ENCODE measurements at places on chromosomes 16 and 17.
A peak's percentile ranks its signal among the peaks of the same experiment; 100 is the strongest.

GRCh38 chr16:22320572-22321339 is 23.5 kb downstream of the POLR3E start:
- no peak for DNase-seq

GRCh38 chr16:30927789-30928378 is 4.5 kb downstream of the FBXL19 start:
- DNase-seq = no peak

- no peak for DNase-seq
These were observed 454.8 kb upstream of the CDH11 start for GRCh38 chr16:65576631-65577030.

DNA sequence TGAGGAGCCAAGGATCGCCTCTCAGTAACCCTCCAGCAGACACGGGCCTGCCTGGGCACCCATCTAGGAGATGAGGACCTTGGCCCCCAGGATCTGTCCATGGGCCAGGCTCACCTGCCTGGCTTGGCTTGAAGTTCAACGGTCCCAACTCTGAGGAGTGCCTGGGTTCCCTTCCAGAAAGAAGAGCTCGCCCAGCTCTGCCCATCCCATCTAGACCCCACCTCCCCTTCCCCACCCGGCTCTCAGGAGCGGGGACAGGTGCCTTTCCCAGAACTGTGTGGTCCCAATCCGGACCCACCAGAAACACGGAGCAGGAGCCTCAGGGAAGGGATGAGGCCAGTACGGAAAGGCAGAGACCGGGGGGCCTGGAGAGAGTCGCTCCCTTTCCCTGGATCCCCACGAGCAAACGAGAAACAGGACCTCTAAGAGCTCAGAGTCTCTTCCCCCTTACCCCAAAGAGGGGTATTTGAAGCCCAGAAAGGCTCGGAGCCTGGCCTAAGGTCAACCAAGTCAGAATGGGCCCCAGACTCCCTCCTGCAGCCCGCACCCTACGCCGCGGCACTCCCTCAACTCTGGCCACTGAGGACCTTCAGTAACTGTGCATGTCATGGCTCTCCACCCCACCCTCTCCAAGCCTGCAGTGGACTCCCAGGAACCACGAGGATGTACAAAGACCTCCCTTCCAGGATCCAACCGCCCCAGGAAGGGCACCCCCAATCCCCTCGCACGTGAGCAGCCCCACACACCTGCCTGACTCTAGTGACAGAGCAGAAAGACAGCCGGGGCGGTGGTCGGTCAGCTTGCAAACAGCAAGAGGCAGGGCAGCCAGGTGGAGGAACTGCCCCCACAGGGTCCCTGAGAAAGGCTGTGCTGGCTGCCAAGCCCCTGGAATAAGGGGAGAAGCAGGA is 5.4 kb downstream of the CLUH start:
- DNase-seq = no peak

GRCh38 chr17:19415806-19416775 is 5.1 kb downstream of the RNF112 start:
- no peak for DNase-seq

DNA sequence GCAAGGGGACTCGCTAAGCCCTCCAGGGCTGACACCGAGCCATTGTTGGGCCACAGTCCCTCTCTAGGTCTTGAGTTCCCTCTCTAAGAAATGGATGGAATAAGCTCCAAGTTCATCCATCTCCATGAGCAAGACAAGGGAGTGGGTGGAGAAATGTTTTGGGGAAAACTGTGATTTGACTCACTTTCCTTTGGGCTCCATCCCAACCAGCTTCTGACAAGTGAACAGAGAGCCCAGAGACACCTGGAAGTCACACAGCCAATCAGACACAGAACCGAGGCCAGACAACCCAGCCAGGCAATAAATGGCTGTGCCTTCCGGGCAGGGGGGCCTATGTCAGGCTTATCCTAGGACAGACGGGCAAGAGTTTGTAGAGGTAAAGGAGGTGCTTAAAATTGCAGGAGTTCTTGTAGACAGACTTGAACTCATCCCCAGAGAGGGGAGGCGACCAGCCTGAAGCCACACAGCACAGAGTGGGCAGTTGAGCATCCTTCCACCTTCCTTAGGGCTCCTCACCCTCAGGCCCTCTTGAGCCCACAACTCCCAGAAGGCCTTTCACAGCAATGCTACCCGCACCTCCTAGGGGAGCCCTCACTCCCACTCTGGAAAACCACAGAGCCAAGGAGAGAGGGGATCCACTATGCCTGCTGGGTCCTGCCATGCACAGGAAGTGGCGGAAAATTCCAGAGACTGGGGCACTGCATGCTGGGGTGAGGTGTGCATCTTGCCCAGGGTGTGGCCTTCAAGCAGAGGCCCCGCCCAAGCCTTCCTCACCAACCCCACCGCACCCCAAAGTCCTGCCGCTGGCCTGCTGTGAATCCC is 9.5 kb upstream of the FAM83G start:
- no peak for DNase-seq

- no peak for DNase-seq
These were observed 5.4 kb downstream of the THRA start for GRCh38 chr17:40068129-40068581.

- no peak for DNase-seq
These were observed 27.5 kb downstream of the GGA2 start for GRCh38 chr16:23482778-23483177.

GRCh38 chr17:78375401-78376151 is 2.9 kb upstream of the PGS1 start:
- DNase-seq = no peak

DNA sequence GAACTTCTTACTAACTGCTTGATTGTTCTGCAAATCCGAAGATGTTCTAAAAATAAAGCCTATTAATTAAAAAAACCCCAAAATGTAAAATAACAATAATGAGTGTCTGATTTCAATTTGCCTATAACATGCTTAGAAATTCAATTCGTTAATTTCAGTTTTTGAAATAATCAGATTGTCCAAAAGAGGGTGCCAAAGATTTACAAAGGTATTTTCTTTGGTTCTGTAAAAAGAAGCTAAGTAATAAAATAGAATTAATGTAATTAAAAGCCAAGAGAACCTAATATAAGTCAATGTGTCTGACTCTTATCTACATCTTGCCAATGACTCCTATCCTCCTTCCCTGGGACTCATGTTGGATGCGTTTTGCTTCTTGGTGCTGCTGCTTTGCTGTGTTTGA is 75.0 kb upstream of the CPHXL start:
- no peak for DNase-seq

GRCh38 chr17:73324160-73324475 is 12.3 kb upstream of the CDC42EP4 start:
- DNase-seq = no peak

DNA sequence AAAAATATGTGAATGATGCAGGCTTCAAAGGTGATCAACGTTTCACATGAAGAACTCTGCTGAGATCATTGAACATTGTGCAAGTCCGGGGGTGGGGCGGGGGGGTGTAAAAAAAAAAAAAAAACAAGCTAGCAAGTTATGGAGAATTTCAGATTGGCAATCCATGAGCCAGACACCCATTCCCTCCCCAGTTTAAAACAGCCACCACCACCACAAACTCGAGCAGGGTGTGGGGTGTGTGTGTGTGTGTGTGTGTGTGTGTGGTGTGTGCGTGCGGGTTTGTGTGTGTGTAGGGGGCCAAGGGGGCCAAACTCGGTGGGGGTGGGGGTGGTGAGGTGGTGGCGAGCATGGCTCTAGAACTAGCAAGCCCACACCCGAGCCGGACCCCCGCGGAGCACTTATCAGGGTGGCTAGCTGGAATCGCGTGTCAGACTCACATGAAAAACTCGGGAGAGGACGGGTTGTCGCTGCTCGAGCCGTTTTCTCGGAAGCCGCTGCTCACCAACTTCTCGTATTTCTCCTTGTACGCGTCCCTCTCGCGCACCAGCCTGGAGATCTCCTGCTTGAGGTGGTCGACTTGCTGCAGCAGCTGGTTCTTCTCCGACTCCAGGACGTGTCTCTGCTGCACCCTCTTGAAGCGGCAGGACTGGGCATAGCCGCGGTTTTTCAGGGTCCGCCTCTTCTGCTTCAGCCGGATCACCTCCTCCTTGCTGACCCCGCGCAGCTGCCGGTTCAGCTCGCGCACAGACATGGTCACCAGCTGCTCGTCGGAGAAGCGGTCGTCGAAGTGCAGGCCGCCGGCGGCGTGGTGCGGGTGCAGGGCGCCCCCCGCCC is 2.0 kb downstream of the MAF start:
- DNase-seq = no peak

- no peak for DNase-seq
These were observed 202.9 kb upstream of the IRX3 start for GRCh38 chr16:54489225-54490111.

DNA sequence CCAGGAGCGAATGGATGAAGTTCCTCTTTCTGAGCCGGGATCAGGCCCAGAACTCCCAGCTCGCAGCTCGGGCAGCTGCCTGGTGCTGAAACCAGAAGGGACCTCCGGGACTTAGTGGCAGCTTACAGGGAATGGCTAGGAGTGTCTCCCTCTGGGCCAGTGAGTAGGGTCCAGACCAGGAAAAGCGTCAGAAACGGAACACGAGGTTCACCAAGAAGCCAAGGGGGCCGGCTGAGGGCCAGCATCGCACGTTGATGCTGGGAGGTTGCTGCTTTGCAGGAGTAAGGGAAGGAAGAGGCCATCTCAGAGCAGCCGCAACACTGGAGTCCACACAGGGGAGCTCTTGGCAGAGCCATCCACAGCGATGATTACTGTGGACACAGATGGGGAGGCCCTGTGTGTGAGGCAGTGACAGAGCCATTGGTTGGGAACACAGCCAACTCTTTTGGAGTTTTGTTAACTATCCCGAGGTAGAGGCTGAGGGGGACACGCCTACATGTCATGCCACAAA is 74.0 kb upstream of the CREBBP start:
- no peak for DNase-seq

GRCh38 chr17:81964081-81964849 is 3.3 kb upstream of the NOTUM start:
- DNase-seq = no peak

GRCh38 chr16:66334853-66335574 is 31.5 kb upstream of the CDH5 start:
- no peak for DNase-seq

GRCh38 chr17:66441101-66441661 is 138.8 kb downstream of the PRKCA start:
- no peak for DNase-seq

DNA sequence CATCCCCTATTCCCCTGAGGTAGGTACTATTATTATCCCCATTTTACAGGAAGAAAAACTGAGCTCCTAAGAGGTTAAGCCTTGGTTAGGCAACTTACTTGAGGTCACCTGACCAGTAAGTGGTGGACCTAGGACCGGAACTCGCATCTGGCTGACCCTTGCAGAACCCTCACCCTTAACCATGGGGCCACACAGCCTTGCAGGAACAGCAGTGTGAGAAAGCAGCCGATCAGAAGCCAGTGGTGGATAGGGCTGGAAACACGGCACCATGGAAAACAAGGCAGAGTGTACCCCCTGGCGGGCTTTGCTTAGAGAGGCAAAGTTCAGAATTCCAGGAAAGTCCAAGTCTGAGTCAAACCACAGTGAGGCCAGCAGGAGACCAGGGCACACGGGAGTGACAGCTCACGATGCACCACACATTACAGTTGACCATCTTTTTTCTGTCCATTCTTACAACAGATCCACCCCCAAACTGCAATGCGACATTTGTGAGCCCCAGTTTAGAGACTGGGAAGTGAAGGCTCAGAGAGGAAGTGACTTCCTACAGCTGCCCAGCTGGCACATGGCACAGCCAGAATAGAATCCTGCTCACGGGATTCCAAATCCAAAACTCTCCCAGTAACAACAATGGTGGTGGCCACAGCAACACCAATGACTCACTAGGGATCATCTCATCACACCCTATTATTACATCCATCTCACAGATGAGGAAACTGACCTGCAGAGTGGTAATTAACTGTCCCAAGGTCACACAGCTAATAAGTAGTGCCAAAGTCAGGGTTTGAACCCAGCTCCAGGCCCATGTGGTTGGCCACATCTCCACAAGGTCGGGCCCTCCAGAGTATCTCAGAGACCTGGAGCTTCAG is 20.3 kb downstream of the KIFC3 start:
- no peak for DNase-seq

DNA sequence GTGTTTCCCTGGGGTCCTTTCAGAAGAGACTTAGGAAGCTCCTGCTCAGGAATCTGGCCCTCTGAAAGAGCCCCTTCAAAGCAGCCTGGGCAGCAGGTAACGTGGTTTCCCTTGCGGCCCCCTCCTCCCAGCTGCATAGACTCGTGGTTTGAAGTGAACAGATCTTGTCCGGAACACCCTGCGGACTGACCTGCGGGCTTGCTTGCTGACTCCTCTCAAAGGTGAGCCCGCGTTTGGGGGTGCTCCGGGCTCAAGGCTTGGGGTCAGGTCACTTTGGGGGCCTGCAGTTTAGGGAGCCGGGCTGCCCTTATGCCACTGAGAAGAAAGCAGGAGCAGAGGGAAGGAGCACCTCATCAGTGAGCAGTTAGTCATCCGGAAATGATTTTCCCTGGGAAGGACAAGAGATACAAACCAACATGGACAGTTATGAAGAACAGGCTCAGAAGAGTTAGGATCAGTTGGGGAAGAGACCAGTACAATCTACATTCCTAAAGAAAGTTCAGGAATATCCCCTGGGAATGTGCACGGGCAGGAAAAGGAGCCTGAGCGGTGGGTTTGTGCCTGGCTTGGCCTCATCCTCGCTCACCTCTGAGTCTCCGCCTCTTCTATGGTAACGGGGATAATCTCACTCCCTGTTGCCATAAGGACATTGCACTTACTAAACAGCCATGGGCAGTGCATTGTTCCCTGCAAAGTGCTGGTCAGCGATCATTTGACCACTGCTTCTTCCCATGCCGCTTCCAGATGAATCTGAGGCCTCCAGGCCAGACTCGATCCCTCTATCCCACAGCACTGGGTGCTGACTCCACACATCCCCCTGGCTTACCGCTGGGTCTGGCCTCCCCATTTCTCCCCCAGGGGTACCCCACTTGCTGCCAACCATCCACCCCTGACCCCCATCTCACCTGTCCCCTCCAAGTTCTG is 10.0 kb downstream of the LDHD start:
- no peak for DNase-seq

DNA sequence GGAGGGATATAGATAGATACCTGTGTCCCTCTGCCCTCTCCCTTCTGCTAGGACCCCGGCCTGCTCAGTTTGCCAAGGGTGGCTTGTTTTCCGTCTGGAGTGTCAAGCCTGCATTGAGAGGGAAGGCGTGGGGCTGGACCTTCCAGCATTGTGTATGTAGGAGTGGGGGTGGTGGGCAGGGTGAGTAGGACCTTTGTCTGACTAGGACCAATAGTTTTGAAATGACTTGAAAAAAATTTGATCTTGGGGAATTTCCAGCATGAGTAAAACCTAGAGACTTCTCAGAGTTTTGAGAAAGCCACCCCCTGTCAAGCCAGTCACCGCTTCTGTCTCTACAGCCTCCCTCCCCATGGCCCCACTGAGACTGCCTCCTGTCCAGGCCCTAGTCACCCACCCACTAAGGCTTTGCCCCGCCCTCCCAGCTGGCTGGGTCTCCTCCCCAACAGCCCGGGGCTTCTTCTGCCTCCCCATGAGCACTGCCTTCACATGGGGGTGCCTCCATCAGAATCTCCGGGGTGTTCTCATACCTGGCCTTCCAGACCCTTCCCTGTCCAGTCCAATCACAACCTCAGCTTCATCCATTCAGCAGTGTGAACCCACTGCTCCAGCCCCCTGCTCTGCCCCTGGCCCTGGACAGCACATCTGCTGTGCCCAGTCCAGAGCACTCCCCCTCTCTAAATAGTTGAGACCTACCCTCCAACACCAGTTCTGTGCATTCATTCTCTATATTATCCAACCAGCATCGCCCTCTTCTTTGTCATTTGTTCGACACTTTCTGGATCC is 207.0 kb downstream of the MSI2 start:
- DNase-seq = peak; percentile 48

Measured in stimulated activated CD8-positive, alpha-beta memory T cell treated with anti-CD3 and anti-CD28 coated beads, Interleukin-15, amount 100 ng/mL, for 24 hours (primary cell).